SK-N-SH (cell line): ENCODE measurements at places on chromosomes 11 and 22. TPM values are rescaled to one million over a fixed set of nuclear protein-coding genes. Genes with fewer than 3 reads are reported as not detected.

DNA sequence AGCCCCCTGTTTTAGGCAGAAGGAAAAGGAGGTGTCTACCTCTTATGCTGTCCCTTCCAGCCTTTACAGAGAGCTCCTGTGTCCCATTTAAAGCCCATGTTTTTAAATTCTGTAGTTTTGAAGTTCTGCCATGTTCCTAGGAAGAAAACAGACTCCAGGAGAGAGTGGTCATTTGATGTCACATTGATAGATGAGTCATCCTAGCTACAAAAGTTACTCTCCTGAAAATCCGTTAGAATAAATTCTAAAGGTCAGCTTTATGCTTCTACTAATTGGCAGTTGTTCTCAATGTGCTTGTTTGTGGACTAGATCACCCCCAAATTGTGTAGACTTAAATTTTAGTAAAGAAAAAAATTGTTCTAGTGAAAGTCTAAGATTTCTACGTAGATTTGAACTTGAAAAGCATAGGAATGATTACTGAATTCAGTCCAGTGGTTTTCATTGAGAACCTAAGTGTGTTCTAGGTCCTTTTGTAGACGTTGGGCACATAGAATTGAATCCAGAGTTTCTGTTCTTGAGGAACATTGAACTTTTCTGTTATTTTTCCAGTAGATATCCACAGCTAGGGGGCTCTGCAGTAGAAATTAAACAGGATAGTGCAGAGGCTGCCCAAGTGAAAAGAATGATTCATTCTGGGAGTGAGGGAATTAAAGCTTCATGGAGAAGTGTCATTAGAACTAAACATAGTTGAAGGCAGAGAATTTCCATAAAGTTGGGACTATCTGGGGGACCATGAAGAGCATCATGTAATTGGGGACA lies 140.6 kb upstream of the RASSF10 start:
- H3K27me3 ChIP-seq, result no peaks in the 10 kb centered on the region
- H3K27ac ChIP-seq, result peak overlapping the region; percentile 40; the same call in 1 of the 2 replicates
- DNase-seq, result no peak
- H3K36me3 ChIP-seq, result peaks cover 31% of the 10 kb centered on the region
- H3K4me1 ChIP-seq, result peaks cover 52% of the 10 kb centered on the region

DNA sequence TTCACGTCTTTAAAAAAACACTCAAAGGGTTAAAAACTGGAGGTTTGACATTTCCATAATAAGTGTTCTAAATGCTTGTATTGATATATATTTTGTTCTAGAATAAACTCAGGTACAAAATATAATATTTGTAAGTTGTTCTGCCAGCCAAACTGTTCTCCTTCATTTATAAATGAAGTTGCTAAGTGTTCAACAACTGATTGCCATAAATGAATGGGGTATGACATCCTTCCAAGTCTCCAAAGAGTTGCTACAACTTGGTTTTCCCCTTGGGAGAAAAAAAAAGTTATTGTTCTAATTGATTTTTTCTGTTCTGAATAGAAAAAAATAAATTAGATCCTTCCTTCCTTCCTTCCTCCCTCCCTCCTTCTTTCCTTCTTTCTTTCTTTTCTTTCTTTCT lies 65.4 kb upstream of the BLID start:
- H3K27ac ChIP-seq, result peak overlapping the region; percentile 87; the same call in 1 of the 2 replicates
- H3K4me1 ChIP-seq, result no peaks in the 10 kb centered on the region; the same call in 1 of the 2 replicates
- H3K4me3 ChIP-seq, result no peak overlapping the region

DNA sequence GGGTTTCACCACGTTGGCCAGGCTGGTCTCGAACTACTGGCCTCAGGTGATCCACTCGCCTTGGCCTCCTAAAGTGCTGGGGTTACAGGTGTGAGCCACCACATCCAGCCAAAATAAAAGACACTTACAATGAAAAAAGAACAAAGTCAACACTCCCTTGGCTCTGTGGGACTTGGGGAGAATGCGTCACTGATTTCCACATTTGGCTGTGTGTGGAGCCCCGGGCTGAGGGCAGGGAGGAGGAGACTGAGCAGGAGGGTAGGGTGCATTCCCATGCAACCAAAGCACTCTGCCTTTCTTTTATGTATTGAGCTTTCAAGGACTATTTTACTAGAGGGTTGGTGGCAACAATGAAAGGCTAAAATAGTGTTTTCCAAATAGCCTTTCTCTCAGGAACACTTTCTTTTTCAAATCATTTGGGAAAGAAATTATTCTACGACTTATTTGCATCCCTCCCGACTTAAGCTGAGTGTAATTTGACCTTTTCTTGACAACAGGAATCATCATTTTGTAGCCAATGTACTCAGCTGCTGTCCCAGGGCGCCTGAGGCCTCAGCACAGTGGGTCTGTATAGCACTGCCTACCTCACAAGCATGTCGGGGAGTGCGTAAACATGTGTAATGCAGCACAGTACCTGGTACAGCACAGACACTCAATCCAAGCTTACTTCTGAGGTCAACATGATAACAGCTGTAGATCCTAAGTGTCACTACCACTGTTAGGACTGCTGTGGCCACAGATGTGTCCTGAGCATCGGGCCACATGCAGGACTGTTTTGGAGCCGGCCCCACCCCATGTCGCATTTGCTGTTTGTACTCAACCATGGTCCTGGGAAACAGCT lies 10.1 kb upstream of the SERPIND1 start:
- peaks cover 29% of the 10 kb centered on the region for H3K36me3 ChIP-seq
- no peak for DNase-seq
- H3K4me3 ChIP-seq, result no peak overlapping the region

- no peaks in the 10 kb centered on the region for H3K4me1 ChIP-seq
- no peaks in the 10 kb centered on the region for H3K36me3 ChIP-seq
- H3K27me3 ChIP-seq, result no peaks in the 10 kb centered on the region
- peak overlapping the region; percentile 89 for H3K27ac ChIP-seq
- H3K4me3 ChIP-seq, result no peak overlapping the region
- peak; percentile 54 for DNase-seq
These were observed 30.6 kb downstream of the MCHR1 start for GRCh38 chr22:40709752-40710413.

The HTR3B gene
- not detected in 2 replicates for polyA plus RNA-seq

The CRYBB2 gene
- polyA plus RNA-seq, result 0.69 and 0.70 TPM in 2 replicates
